ENCODE measurements at places on chromosomes 12 and 14.

DNA sequence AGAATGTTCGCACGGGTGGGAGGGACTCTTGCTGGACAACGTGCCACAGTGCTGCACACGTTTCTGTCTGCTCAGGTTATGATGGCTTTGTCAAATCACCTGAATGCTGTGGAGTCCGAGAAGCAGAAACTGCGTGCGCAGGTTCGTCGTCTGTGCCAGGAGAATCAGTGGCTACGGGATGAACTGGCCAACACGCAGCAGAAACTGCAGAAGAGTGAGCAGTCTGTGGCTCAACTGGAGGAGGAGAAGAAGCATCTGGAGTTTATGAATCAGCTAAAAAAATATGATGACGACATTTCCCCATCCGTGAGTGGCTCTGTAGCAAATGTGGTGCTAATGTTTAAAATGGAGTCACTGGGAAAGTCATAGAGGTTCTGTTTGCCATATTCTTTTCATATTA lies 28.5 kb downstream of the KLC1 start:
- DNase-seq, result no peak

DNA sequence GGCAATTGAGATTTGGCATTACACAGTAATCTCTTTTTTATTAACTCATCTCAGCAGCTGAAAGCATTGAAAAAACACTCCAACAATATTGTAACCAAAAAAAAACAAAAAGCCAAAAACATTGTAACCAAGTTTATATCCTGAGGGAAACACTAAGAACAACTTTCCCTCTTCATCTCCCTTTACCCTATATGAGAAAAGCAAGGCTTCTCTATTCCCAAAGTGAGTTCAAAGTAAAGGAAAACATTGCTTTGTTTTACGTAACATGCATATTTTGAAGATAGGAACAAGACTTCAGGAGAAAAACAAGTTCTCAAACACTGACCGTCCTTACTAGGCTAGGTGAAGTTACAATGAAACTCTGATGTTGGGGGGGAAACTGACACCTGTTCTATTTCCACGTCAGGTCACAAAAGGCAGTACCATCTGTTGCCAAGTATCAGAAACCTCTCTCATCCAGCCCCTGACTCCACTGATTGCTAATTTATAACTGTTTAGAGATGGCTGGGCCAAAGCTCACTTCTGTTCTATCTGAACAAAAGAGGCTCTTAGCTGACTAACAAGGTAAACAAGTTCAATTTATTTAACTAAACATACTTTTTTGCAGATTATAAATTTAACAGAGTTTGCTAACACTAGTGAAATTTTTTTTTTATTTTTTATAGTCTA lies 67.9 kb upstream of the PLXNC1 start:
- no peak for DNase-seq

GRCh38 chr12:46402451-46402850 lies 29.9 kb upstream of the SLC38A2 start:
- peak; percentile 70 for DNase-seq

DNA sequence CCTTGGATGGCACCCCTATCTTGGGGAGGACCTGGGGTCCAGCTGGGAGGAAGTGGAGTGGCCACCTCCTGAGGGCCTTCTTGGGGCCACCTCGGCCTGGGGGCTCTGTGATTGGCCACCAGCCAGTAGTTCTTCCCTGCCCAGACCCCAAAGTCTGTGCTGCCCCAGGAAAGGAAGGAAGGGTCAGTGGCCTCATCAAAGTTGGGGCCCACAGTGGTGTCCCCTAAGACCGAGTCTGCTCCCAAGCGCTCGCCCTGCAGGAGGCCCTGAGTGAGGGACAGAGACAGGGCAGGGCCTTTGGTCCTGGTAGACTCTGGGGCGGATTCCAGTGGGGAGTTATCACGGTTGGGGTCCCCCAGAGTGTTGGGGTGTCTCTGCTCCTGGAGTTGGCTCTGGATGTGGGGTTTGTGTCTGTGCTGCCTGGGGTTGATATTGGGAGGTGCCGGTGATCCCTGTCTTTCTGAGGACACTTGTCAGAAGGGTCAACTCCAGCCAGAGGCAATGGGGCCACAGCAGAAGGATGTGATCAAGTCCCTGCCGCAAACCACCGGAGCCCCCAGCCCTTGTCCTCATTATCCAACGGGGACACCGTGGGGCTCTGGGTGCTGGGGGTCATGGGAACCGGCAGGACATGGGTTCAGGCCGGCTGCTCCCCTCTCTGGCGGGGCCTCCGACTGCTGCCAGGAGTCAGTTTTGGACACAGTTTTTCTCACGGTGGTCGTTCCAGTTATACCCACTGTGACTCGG lies 364.3 kb downstream of the TMEM121 start:
- DNase-seq, result no peak

- no peak for DNase-seq
Observed at GRCh38 chr12:111259231-111259630, 109.7 kb downstream of the PHETA1 start.

DNA sequence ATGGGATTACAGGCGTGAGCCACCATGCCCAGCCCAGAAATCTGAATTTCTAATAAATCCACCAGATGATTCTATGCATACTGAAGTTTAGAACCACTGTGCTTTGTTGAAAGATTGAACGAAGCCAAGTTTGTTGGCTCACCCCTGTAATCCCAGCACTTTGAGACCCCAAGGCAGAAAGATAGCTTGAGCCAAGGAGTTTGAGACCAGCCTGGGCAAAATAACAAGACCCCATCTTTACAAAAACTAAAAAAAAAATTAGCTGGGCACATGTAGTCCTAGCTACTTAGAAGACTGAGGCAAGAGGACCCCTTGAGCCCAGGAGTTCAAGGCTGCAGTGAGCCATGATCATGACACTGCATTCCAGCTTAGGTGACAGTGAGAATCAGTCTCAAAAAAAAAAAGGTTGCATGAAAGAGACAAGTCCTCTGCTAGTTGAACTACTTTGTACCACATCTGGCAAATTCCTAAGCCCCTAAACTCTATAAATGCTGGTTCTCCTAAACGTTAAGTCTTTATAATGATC lies 1.7 kb upstream of the ABHD4 start:
- DNase-seq, result no peak

GRCh38 chr14:97177635-97178034 lies 380.5 kb downstream of the VRK1 start:
- no peak for DNase-seq

DNA sequence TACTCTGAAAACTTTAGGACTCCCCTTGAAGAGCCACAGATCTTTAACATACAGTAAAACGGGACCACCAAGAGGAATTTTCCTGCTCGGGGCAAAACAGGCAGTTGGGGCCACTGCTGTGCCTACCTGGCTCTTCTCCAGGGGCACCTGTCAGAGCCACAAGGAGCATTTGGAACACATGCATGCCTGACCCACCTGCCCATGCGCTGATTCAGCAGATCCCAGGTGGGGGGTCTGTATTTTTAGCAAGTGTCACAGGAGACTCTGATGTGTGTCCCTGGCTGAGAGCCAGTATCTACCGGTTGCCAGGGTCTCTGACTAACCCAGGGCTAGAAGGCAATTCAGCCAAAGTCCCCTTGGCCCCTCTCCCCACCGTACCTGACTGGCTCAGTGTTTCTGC lies 6.5 kb downstream of the CTDSP2 start:
- DNase-seq, result no peak

DNA sequence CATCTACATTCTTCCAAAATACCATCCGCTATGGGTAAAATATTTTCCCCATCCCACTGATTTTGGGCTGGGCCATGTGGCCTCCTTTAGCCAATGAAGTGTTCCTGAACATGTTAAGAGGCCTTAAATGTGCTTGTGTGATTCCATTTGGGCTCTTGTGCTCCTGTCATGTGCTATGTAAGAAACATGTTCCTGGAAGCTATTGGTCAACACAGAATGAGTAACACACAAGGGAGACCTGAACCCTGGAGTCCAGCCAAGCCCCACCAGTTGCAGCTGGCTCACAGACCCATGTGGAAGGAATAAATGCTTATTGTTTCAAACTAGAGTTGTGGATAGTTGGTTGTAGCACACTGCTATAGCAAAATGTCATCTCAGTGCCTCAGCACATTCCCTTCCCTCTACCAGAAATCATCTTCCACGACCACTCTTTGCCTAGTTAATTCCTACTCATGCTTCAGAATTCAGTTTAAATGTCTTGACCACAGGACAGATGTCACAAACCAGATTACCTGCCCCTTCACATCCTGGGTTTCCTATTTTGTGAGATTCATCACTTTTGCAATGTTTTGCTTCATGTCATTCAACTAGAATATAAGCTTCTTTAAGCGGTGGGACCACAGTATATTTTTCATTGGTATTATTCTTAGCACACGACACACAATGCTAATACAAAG lies 217.3 kb upstream of the EEA1 start:
- DNase-seq, result no peak

GRCh38 chr12:109648521-109648920 lies 65.1 kb upstream of the FAM222A start:
- DNase-seq, result no peak

GRCh38 chr14:76329951-76330350 lies 46.0 kb upstream of the ESRRB start:
- no peak for DNase-seq

- no peak for DNase-seq
Observed at GRCh38 chr12:65881965-65882413, 57.7 kb downstream of the HMGA2 start.

DNA sequence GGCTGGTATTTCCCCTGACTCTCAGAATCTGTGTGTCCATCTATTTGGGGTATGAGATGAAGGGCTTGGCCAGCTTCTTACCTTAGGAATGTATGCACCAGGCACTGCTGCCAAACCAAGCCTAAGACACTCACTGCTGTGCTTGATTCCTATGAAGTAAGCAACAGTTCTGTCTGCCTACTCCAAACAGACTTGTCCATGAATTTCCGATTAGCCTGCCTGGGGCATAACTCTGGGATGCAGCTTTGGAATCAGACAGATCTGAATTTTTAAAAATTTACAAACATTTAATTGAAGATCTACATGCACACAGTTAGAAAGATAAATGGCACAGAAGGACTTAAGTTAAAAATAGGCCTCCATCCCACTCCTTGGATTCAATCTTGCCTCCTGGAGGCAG lies 59.5 kb upstream of the JDP2 start:
- no peak for DNase-seq

GRCh38 chr12:82474181-82474797 lies 116.0 kb downstream of the METTL25 start:
- no peak for DNase-seq

GRCh38 chr14:103546652-103547454 lies 15.6 kb downstream of the BAG5 start:
- DNase-seq, result peak; percentile 67

DNA sequence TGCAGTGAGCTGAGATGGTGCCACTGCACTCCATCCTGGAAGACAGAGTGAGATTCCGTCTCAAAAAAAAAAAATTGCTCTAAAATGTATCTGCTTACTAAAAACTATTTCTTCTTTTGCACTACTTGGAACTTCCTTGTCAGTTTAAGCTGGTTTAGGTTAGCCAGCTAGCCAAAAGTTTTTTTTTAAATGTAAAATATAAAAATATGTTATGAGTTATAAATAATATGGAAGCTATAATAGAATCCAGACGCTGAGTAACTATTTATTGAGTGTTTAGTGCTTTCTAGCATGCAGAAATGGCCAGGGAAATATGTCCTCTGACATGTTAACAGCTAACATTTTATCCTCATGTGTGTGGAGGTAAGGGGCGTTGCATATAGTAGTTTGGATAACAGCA lies 85.6 kb downstream of the PLEKHA5 start:
- no peak for DNase-seq

DNA sequence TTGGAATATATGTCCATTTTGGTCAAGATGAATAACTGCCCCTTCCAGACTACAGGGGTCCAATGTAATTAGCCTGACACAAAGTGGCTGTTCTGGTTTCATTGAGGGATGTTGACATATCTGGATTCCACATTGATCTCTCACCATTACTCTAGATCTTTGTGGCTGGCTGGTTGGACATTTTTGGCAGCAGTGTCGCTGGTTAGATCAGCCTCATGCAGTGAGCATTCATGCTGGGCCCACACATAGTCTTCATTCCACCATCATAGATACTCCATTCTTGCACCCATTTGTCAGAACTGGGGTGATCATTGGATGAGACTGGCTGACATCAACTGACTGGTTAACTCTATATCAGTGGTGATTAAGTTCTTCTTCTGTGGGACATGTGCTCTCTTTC lies 74.4 kb downstream of the MGST1 start:
- DNase-seq, result no peak

- DNase-seq, result no peak
Observed at GRCh38 chr12:40569626-40570179, 122.5 kb upstream of the CNTN1 start.

- DNase-seq, result peak; percentile 12
Observed at GRCh38 chr12:15977999-15978951, 67.1 kb downstream of the DERA start.

DNA sequence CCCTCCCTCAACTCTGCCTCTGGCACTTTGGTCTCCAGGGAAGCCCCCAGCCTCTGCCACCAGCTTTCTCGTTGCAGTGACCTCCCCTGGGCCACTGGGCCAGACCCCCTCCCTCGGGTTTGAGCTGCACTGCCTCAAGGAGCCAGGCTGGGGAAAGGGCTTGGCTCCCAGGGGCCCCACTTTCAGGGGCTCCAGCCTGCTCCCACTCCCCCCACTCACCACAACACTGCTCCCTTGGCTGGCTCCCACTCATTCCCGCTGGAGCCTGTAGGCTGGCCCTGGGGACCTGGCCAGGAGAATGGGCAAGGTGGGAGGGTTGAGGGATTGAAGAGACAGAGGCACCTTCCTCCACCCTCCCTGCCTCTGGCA lies 19.3 kb upstream of the KIF26A start:
- no peak for DNase-seq

GRCh38 chr12:131072451-131073230 lies 118.9 kb downstream of the ADGRD1 start:
- no peak for DNase-seq

DNA sequence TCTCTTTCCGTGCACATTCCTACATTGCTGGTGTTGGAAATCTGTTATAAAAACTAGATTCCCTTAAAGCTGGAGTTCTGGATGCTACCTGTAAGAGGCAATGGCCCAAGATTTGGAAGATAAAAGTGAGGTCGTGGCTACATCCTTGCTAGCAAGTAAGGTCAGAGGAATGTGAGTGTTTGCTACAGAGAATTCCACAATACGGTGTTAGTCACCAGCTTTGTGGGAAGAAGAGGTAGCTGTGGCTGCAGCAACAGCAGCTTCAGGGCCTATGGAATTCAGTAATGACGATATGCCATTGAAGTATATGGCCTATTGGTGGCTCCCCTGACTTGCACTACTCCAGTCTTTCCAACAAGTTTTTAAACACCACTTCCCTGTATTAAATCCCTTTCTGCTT lies 227.7 kb upstream of the TMEM260 start:
- peak; percentile 87 for DNase-seq

GRCh38 chr14:64861916-64862315 lies 17.8 kb downstream of the SPTB start:
- DNase-seq, result no peak

DNA sequence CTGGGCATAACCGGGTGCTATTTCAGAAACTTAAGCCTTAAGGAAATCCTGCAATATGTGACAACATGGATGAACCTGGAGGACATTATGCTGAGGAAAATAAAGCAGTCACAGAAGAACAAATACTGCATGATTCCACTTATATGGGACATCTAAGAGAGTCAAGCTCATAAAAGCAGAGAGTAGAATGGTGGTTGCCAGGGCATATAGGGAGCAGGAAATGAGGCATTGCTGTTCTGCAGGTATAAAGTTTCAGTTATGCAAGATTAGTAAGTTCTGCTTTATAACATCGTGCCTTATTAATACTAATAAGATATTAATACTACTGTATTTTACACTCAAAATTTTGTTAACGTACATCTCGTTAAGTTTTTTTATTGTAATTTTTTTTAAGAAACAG lies 124.2 kb upstream of the ATF1 start:
- DNase-seq, result no peak

GRCh38 chr14:61636291-61636690 lies 59.0 kb upstream of the HIF1A start:
- DNase-seq, result no peak
